ENCODE measurements at places on chromosomes 7 and 10. TPM values are rescaled to one million over a fixed set of nuclear protein-coding genes. Genes with fewer than 3 reads are reported as not detected.

The TSPAN33 gene
- 6.2 TPM for total RNA-seq

The ZNF488 gene
- total RNA-seq = not detected

The FRMD4A gene
- total RNA-seq = 0.98 TPM

DNA sequence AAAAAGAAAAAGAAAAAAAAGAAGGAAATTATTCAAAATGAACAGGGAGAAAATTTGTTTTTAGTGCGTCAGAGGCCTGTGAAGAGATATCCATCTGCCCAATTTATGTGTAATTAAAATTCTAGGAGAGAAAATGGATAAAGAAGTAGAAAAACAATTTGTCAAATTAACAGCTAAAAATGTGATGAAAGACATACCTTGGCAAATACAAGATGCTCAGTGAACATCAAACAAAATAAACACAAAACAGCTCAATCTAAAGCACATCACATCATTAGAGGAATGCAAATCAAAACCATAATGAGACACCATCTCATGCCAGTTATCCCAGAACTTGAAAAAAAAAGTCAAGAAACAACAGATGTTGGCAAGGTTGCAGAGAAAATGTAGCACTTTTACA lies 472.8 kb downstream of the PAXIP1 start:
- no peaks in the 10 kb centered on the region for H3K27me3 ChIP-seq
- no peaks in the 10 kb centered on the region for H3K36me3 ChIP-seq
- no peak overlapping the region for H3K27ac ChIP-seq
- no peak for DNase-seq

GRCh38 chr10:9992661-9993060 lies 1025.0 kb upstream of the CELF2 start:
- H3K27me3 ChIP-seq = no peaks in the 10 kb centered on the region
- no peak for DNase-seq

- H3K4me1 ChIP-seq = no peaks in the 10 kb centered on the region
- DNase-seq = no peak
- H3K4me3 ChIP-seq = no peak overlapping the region
These were observed 128.3 kb downstream of the ADARB2 start for GRCh38 chr10:1608851-1609647.

GRCh38 chr10:132899054-132899750 lies 43.2 kb downstream of the CFAP46 start:
- no peak overlapping the region for H3K4me3 ChIP-seq
- H3K4me1 ChIP-seq = no peaks in the 10 kb centered on the region
- DNase-seq = no peak
- H3K36me3 ChIP-seq = no peaks in the 10 kb centered on the region
- H3K27ac ChIP-seq = no peak overlapping the region

DNA sequence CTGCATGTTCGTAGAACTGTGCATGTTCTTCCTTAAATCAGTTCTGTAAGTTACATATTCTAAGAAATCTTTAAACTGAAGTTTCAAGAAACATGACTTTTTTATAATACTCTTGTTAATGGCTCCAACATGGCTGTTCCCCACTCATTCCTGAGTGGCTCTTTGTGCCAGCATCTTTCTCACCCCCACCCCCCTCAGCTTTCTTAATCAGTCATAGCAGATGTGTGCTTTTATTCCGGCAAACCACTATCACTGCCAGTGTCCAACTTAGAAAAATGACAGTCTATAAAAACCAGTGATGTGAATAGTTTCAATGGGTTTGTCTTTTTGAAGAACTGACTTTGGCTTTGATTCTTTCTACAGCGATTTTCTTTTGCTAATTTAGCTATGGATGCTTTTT lies 37.6 kb downstream of the PITRM1 start:
- no peaks in the 10 kb centered on the region for H3K27me3 ChIP-seq
- H3K4me3 ChIP-seq = no peak overlapping the region
- H3K4me1 ChIP-seq = peaks cover 2% of the 10 kb centered on the region
- DNase-seq = no peak
- H3K36me3 ChIP-seq = peaks cover 69% of the 10 kb centered on the region
- H3K27ac ChIP-seq = no peak overlapping the region

GRCh38 chr7:16278167-16278787 lies 143.1 kb downstream of the CRPPA start:
- H3K4me3 ChIP-seq = no peak overlapping the region
- H3K4me1 ChIP-seq = no peaks in the 10 kb centered on the region
- no peaks in the 10 kb centered on the region for H3K36me3 ChIP-seq
- no peak overlapping the region for H3K27ac ChIP-seq
- H3K27me3 ChIP-seq = no peaks in the 10 kb centered on the region

DNA sequence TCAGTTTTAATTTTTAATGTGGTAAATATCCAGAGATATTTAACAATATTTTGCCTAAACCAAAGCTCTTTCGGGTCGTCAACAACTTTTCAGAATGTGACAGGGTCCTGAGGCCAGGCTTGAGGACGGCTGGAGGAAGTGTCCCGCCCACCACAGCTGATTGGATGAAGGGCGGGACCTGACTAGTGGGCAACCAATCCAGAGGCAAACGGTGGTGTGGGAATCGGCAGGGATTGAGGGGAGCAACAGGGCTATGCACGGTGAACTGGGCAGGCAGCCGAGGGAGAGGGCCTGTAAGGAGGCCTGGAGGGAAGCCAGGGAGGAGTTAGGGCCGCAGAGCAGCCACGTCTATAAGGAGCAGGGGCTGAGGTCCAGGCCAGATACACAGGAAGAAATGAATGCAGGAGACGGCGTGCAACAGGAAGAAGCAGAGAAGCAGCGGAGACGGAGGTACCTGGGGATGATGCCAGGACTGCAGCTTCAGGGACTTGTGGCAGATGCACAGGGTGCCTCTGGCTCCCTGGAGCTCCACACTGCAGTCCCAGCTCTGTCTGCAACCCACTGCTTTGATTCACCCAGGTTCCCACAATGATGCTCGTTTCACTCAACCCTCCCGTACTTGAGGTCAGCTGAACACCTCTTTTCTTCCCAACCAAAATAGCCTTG lies 46.1 kb upstream of the ZMIZ1 start:
- H3K27me3 ChIP-seq = peaks cover 2% of the 10 kb centered on the region
- no peak for DNase-seq
- peak overlapping the region; percentile 35 for H3K4me3 ChIP-seq
- H3K36me3 ChIP-seq = no peaks in the 10 kb centered on the region
- peaks cover 15% of the 10 kb centered on the region for H3K4me1 ChIP-seq

DNA sequence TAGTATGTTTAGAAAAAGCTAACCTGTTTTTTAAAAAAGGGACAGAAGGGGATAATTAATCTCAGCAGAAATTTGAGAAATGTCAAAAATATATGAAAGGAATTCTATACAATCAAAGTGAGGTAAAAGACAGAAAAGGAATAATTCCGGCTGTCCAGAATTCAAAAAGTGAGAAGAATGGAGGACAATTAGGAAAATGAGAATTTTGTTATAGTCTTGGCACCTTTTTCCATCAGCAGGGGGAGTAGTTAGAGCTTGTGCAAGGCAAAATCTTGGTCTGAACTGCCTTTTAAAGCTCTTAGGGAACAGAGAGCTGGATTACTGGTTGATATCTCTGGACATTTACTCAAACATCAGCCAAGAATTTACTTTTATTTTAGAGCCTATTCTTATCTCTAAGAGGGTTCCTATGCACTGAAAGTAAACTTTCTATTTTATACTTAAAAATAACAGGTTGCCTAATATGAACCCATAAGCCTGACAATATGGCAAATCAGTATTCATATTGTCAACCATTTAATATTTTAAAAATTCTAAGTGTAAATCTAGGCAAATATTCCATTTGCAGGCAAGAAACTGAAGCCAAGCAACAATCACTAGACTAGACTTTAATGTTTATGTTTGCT lies 185.6 kb downstream of the ANK3 start:
- no peak for DNase-seq
- H3K36me3 ChIP-seq = peaks cover 6% of the 10 kb centered on the region
- no peak overlapping the region for H3K4me3 ChIP-seq
- peaks cover 8% of the 10 kb centered on the region for H3K4me1 ChIP-seq
- no peaks in the 10 kb centered on the region for H3K27me3 ChIP-seq

GRCh38 chr7:13099154-13099795 lies 411.8 kb downstream of the ARL4A start:
- no peaks in the 10 kb centered on the region for H3K36me3 ChIP-seq
- H3K4me1 ChIP-seq = peaks cover 2% of the 10 kb centered on the region
- no peak overlapping the region for H3K4me3 ChIP-seq
- H3K27ac ChIP-seq = no peak overlapping the region

GRCh38 chr7:30915005-30915601 lies 3.5 kb downstream of the AQP1 start:
- H3K27me3 ChIP-seq = no peaks in the 10 kb centered on the region
- H3K27ac ChIP-seq = no peak overlapping the region
- no peak overlapping the region for H3K4me3 ChIP-seq
- no peaks in the 10 kb centered on the region for H3K36me3 ChIP-seq
- no peak for DNase-seq
- peaks cover 6% of the 10 kb centered on the region for H3K4me1 ChIP-seq

- H3K36me3 ChIP-seq = no peaks in the 10 kb centered on the region
- DNase-seq = no peak
- H3K27me3 ChIP-seq = no peaks in the 10 kb centered on the region
- no peak overlapping the region for H3K4me3 ChIP-seq
- H3K4me1 ChIP-seq = peaks cover under 1% of the 10 kb centered on the region
- no peak overlapping the region for H3K27ac ChIP-seq
These were observed 70.7 kb upstream of the TNS3 start for GRCh38 chr7:47652591-47652990.

DNA sequence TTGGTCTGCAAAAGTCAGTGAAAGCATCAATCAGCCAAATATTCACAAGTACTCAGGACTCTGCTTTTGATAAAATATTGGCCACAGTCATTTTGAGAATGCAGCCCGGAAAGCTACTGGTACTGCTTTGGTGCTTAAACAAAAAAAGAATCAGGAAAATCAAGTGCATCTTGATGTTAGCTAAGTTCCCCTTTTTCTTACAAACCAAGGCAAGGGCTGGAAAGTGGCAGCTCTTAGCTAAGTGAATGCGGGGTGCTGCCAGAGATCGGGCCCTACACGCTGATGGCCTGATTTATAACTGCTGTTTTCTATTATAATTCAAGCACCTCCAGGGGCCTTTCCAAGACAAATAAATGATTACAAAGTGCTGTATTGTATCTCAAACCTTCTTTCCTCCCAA lies 136.8 kb upstream of the MGMT start:
- H3K4me1 ChIP-seq = no peaks in the 10 kb centered on the region
- H3K27me3 ChIP-seq = peaks cover 4% of the 10 kb centered on the region
- H3K36me3 ChIP-seq = no peaks in the 10 kb centered on the region
